ENCODE measurements at places on chromosomes 2 and 18. TPM values are rescaled to one million over a fixed set of nuclear protein-coding genes. Genes with fewer than 3 reads are reported as not detected.

Gene CD28
- total RNA-seq: 0.82 TPM

Gene PARD6G
- total RNA-seq: 9.9 TPM

Gene ANKMY1
- 8.9 TPM for total RNA-seq

Gene PSMA8
- not detected for total RNA-seq

Gene FLACC1
- 1.4 TPM for total RNA-seq

Gene UGT1A4
- not detected for total RNA-seq

Gene ITGAV
- total RNA-seq: 68.1 TPM

Gene ATP6V1C2
- not detected for total RNA-seq

Gene PFN4
- 1.9 TPM for total RNA-seq

Gene GLI2
- 2.1 TPM for total RNA-seq

Gene SLC4A5
- total RNA-seq: 1.5 TPM

GRCh38 chr2:28347193-28347592 is 45.5 kb upstream of the FOSL2 start:
- DNase-seq: no peak

GRCh38 chr2:153548536-153548935 is 70.0 kb upstream of the RPRM start:
- DNase-seq: no peak

GRCh38 chr2:159471340-159471739 is 145.0 kb downstream of the BAZ2B start:
- no peak for DNase-seq

DNA sequence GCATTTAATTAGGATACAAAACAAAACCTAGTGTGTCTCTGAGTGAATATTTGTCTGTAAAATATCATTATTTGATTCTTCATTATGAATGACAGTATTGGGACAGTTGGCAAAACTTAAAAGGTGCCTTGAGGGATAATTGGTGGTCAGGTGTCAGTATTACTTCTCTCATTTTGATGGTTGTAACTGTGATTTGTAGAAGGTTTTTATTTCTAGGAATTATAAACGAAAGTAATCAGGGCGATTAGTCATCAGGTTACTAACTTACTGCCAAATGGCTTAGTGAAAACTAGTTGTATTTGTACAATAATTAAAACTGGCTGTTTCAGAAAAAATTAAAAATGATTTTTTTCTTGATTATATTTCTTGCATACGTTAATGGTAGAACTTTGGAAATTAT is 117.6 kb downstream of the BIRC6 start:
- no peak for DNase-seq

GRCh38 chr2:79994965-79995364 is 309.6 kb downstream of the LRRTM1 start:
- no peak for DNase-seq

- DNase-seq: no peak
These were observed 788.4 kb upstream of the TMEFF2 start for GRCh38 chr2:192983173-192983572.

GRCh38 chr2:42025151-42025582 is 22.7 kb upstream of the PKDCC start:
- DNase-seq: no peak

DNA sequence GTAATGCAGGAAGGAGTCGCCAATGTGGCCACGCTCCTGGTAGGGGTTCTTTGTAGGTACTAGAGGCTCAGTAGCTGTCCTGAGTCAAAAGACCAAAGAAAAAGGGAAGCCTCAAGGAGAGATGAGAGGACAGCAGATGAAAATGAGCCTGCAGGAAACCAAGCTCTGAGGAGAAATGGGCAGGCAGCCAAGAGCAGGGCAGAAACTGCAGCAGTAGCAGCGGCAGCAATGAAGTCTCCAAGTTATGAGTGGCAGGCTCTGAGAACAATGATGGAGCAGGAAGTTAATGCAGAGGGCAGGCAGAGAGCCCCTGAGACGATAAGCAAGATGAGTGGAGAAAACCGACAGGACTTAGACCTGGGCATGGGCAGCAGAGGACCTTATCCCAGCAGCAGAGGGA is 48.2 kb upstream of the TMEM200C start:
- no peak for DNase-seq

DNA sequence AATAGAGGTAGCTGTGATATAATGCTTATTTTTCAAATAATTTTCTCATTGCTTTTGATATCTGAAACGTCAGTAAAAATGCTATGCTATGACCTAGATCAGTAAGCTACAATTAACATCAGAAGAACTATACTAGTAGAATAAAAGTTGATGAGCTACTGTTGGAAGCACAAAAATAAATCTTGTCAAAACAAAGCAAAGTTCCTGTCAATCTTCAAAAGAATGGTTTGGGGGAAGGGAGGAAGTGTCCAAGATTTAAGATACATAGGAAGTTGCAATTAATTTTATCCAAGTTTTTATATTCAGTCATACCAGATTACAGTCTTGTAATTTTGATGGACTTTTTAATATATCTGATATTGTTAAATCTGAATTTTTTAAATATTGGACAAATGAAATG is 19.2 kb downstream of the IRS1 start:
- no peak for DNase-seq

GRCh38 chr2:73920577-73921545 is 5.8 kb upstream of the DGUOK start:
- peak; percentile 89 for DNase-seq

GRCh38 chr18:55318951-55319441 is 269.0 kb downstream of the TCF4 start:
- no peak for DNase-seq

- peak; percentile 57 for DNase-seq
These were observed 16.9 kb downstream of the IMPA2 start for GRCh38 chr18:11998193-11998592.

DNA sequence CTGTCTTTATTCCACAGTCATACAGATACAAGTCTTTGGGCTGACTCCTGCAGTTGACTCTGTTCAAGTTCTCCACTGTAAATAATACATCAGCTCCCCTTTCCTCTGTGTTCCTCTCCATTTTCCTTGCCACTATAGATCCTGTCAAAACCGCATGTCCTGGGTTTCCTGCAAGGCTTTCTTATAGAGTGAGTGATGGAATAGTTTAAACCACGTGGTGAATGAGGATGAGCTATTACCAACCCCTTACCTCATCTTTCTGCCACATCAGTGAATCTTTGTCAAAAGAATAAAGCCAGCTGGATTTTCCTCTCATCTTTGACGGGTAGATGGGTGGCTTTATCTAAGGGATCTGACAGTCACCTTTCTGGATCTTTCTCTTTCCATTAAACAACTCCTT is 3.9 kb upstream of the GALNT14 start:
- DNase-seq: no peak

- DNase-seq: no peak
These were observed 587.4 kb downstream of the METTL4 start for GRCh38 chr18:1983746-1984515.

DNA sequence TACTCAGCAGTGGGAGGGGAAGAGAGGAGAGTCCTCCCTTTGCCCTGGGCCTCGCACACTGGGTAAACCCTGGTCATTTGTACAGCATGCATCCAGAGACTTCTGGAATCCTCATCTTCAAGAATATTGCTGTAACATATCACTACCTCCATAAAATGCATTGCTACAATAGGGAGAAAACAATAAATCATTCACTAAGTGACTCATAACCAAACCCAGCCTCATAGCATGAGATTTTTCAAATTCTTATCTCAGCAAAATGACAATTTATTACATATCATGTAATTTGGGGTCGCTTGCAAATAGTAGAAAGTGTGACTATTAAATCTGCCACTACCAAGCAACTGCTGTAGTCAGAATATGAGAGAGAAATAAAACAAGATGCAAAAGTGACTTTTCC is 189.4 kb downstream of the ALK start:
- no peak for DNase-seq

DNA sequence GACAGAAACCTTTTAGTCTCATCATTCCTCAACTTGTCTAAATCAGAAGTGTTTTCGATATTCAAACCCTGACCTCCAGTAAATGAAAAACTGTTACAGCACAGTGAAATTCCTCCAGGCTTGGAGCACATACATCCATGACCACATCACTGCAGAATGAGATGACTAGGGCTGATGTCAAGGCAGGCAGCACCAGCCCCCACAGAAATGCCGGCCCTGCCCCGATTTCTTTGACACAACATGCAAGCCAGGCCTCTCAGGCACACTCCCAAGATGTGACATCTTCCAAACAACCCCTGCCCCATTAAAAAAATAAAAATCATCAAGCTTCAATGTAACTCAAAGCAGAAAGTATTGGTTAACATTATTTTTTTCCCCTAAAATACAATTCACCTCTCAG is 103.3 kb downstream of the CTAGE1 start:
- DNase-seq: no peak

GRCh38 chr2:224999754-225000153 is 42.5 kb downstream of the DOCK10 start:
- no peak for DNase-seq

DNA sequence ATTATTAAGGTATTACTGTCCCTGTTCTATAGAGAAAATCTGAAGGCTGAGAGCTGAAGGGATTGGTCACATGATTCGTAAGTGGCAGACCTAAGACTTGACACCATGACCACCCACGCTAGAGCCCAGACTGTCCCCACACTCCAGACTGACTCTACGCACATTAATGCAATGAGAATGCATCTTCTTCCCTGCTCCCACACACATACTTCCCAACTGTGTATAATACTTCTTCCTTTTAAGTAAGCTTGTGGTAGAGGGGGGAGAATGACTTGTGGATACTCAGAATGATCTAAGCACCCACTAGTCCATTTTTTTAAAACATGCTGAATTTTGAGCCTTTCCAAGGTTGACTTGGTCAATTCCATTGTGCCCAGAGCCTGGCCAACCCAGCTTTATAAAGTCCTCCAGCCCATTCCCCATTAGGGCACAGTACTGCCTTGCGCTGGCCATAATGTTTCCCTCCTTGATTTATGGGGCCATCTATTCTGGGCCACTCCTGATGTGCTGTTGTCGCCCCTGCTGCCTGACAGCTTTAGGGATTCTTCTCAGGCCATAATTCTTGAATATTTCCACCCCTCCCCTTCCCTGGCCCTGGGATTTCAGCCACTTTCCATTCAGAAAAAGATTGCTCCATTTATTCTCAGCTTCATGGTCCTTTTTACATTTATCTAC is 28.7 kb downstream of the ALK start:
- no peak for DNase-seq

GRCh38 chr2:25367296-25367695 is 25.6 kb upstream of the DNMT3A start:
- no peak for DNase-seq

DNA sequence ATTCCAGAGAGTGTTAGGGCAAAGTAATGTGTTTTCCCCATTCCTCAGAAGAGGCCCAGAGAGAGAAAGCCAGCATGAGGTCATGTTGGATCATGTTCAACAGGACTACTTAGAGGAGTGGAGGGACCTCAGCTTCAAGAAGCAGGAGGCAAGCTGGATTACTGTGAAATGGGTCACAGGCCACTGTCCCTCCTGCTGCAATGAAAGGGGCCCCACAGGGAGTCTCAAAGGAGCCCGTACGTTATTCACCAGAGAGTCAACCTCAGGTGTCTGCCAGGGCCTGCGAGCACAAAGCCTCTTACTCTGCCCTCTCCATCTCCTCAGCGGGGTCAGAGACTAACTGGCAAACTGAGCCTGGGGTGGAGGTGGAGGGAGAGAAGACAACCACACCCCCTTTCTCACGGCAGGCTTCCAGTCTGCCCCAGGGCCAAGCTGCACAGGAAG is 27.2 kb upstream of the ACYP2 start:
- DNase-seq: no peak

GRCh38 chr2:179669196-179669595 is 192.2 kb downstream of the ZNF385B start:
- no peak for DNase-seq

DNA sequence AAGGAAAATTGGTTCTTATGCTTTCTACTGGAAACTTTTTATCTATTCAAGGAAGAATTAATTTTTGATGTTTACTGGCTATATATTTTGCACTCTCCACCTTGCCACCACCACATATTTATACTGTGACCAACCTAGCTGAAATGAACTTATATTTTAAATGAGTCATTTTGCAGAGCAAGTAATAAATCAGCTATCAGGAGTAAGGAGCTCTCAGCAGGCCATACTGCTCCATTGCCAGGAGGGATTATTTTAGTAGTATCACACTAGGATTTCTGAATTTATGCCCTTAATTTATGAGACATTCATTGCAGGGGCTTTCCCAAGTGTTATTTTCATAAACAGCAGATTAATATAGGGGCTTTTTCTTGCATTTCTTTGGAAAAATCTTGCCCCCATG is 125.8 kb upstream of the CYP1B1 start:
- no peak for DNase-seq

- no peak for DNase-seq
These were observed 217.9 kb downstream of the VAPA start for GRCh38 chr18:10131460-10132395.

DNA sequence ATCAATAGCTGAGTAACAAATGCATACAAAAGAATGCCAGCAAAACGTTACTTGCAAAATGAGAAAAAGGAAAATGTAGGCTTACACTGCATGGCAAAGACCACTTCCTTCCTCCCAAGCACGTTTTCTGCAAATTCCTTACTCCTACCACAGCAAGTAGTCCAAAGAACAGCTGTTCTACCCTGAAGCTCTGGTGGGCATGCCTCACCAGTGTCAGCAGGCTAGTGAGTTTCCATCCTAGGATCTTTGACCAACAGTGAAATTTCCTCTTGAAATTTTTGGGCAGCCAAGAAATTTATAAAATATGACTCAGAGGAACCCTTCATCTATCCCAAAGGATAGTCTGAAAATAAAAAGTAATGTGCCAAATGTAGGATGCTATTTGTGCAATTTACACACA is 123.9 kb downstream of the ZNF532 start:
- no peak for DNase-seq

GRCh38 chr18:61528961-61529360 is 195.7 kb downstream of the CDH20 start:
- no peak for DNase-seq

GRCh38 chr2:70458661-70459060 is 95.0 kb downstream of the TGFA start:
- no peak for DNase-seq

DNA sequence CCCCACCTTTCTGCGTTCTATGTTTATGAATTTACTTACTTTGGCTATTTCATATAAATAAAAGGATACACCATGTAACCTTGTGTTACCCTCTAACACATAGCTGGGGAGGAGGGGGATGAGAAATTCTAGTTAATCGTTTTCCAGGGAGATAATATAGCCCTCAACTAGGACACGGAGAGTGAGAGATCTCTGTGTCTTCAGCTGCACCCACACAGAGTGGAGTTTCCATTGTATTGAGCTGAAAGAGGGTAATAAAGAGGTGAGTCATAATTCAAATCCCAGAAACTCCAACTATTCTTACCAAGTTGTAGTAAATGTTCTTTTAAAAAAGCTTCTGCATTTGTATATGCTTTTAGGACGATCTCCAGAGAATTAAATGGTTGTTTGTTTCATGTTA is 110.1 kb upstream of the SULT1C3 start:
- DNase-seq: no peak
